SK-N-MC (cell line): ENCODE measurements at places on chromosomes 6 and 20.
A peak's percentile ranks its signal among the peaks of the same experiment; 100 is the strongest.

DNA sequence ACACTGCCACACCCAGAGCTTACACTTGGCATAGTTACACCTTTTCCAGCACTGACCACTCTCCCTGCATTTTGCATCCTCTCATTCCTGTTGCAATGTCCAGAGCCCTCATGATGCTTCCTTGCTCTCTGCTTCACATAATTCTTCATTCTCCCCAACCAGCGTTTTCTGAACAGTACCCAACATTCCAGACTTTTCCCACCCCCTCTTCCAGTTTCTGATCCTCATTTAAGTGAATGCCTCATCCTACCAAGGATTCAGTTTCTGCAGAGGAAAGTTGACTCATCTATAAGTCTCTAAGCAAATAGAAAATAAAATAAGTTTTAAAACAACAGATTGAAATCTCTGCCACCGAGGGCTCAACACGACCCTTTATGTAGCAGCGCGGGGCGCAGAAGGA is 321.3 kb upstream of the TCF21 start:
- no peak for DNase-seq

DNA sequence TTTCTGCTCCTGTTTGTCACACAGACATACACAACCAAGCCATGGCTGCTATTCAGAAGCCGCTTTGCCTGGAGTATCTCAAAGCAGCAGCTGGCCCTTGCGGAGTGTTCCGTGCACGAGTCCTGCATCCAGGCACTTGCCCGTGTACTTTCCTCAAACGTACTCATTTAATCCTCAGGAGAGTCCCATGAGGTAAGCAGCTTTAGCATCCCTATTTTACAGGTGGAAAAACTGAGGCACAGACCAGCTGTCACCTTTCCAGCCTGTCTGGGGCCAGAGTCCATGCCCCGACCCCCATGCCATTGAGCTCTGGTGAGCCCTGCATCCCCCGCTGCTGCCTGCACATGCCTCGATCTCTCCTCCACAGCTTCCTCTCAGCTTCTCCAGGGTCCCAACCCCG is 130.0 kb downstream of the ERMARD start:
- no peak for DNase-seq

- peak; percentile 63 for DNase-seq
Measured at GRCh38 chr6:35454391-35455110, 2.4 kb downstream of the FANCE start.

DNA sequence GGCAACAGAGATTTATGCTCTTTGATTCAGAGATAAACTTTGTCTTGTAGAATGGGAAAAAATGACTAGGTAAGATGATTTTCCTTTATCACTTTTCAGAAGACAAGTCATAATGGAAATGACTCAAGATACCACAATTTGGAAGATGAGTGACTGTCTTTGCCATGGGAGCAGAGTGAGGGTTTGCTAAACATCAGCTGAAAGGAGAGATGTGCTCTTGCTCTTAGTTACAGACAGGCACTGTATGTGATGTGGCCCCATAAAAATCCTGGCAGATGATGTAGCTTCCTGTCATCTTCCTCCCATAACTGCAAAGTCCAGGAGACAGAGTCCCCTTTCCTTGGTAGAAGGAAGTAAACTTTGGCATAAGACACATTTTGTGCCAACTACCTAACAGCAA is 47.6 kb downstream of the BACH2 start:
- DNase-seq, result no peak

DNA sequence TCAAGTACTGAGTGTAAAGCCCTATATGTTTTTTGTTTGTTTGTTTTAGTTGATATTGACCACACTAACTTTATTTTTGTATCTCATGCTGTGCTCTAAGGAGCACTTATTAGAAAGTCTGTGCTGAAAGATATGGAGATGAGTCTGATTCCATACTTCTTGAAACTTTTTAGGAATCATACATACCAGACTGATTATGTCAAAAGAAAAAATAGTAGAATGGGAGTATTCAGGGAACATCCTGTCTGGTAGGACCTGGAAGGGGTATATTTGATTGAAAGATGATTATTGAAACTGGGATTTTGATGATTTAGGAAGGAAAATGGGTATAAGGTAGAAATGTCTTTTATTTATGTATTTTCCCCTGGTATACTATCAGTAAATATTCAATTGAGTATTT is 111.4 kb downstream of the QKI start:
- DNase-seq, result no peak
